A549 (cell line): ENCODE measurements at places on chromosomes 4 and X.
A peak's percentile ranks its signal among the peaks of the same experiment; 100 is the strongest.

GRCh38 chrX:72408885-72409284, 103.2 kb upstream of the CITED1 start:
- no peak for DNase-seq

DNA sequence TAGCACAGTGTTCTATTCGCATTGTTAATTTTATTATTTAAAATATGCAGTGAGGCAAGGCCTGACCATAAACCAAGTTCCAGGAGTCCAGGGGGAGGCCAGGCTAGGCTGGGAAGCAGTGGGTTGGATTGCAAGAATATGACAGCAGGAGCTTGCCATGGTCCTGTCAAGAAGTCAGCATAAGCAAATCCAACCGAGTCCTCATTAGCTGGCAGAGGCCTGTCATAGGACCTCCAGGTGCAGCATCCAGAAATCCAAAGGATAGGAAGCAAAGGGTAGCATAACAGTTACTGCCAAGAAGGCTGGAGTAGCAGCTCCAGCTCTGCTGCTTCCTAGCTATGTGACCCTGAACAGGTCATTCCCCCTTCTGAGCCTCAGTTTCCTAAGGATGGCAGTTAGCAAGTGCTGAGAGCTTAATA, 13.4 kb downstream of the PJA1 start:
- no peak for DNase-seq

DNA sequence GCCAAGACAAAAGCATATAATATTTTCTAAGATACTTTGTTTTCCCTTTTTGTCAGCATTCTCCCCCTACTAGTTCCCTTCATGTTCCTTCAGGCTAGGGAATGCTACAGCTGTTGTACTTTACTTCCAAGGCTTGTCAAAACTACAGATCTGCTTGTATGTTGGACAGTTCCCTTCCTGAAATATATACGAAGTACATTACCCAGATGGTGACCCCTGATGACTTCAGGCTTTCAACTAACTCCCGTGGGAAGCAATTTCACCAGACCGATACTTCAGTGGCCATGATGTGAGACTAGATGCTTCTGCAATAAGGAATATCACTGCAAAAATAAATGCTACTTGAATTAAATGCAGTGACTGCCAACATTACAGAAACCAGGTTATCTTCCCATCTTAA, 332.8 kb downstream of the SH2D1A start:
- DNase-seq, result no peak

DNA sequence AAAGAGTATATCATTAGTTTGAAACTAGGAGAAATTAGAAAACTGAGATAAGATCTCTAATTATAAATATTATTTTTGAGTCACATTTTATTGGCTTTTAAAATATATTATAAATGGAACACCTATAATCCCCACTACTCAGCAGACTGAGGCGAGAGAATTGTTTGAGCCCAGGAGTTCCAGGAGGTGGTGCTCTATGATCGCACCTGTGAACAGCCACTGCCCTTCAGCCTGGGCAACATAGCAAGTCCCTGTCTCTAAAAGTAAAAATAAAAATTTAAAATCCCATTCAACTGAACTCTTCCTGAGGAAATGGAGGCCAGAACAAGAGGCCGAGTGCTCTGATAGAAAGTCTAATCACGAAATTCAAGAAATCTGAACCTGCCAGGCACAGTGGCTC, 6.3 kb upstream of the C4orf36 start:
- peak; percentile 37 for DNase-seq

DNA sequence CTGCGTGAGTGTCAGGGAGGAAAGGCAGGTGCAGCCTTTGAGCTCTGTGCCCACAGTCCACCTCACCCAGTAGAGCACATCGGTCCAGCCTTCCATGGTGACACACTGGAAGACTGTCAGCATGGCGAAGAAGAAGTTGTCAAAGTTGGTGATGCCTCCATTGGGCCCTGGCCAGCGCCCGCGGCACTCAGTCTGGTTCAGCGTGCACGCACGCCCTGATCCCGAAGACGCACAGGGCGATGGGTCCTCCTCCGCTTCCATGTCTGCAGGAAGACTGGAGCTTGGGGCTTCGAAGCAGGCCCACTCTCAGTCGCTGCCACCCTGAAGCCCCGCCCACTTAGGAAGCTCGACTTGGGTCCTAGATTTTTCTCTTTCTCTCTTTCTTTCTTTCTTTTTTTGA, 5.0 kb downstream of the CACNA1F start:
- DNase-seq, result no peak

DNA sequence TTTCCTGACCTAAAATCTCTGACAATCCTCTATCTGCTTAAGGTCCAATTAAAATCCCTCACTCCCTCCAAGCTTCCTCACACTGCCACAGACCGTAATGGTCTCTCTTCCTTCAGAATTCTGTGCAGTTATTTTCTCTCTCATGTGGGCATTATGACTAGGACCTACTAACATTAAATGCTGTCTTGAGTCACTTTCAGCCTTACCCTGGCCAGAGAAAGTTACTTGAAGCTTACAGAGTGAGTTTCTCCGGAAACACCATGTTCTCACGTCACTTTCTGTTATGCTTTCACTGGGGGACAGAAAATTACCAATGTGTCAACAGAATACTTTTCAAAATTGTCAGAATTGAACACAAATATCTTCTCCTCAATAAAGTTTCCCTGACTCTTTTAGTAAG, 271.8 kb downstream of the INPP4B start:
- no peak for DNase-seq

- DNase-seq, result no peak
Measured at GRCh38 chr4:148415500-148415899, 26.7 kb downstream of the NR3C2 start.

DNA sequence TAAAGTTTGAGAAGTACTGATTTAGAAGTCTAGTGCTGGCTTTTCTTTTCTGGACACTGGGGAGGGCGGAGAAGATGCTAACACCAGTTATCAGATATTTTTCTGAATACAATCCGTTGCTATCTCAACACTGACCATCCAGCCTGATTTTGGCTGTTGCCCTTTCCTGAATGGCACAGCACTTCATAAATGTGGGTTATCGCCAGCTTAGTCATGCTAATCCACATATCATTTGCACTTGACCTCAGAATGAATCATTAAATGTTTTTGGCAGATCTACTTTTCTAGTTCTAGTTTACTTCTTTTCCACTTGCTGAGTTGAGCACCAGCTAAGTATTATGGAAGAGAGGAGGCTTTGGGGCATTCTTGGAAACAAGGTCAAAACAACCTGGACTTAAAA, 60.8 kb upstream of the ESX1 start:
- no peak for DNase-seq

- no peak for DNase-seq
Measured at GRCh38 chr4:178778496-178778895, 1336.3 kb upstream of the AGA start.

DNA sequence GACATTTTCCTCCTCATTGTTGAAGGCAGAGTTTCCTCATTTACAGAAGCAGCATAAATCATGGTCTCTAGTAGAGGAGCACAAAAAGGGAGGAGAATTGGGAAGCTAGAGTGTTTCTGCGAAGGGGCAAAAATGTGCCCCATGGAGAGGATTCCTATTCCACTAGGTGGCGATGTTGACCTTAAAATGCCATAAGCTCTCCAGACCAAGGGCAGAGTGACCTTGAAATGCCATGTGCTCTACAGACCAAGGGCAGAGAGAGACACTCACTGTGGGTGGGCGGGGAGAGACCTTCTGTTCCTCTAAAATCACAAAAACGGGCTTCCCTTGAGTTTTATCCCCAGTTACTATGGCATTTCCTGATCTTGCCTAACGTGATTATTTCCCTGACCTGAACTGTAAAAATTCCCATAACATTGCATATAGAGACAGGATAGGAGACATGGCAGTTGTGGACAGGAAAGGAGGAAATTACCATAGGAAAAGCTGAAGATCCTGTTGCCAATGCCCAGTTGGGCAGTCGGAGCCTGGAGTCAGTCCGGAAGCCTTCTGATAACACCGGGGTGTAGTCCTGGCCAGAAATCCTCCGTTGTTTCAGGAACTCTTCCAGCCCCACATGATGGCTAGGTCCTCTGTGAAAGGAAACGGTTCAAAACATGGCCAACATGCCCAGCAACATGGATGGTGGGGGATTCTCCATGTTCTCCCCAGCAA, 567.7 kb downstream of the MAGEB5 start:
- DNase-seq, result peak; percentile 40

DNA sequence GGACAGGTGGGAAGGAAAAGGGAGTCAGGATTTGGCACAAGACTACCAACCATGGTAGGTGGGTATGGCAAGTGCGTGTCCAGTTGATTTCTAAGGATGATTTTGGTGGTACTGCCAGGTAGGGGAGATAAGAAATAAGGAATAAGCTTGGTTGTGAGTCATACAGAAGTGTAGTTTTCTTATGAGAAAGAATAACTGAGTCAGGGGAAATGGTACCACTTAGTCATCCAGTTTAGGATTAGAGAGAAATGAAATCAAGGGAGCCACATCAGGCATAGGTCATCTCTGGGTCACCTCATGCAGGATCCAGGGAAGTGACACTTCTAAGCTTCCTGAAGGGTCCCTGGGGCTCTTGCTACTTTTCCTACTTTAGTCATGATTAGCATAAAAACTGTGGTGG, 107.1 kb upstream of the C1GALT1C1 start:
- DNase-seq, result peak; percentile 15

- DNase-seq, result no peak
Measured at GRCh38 chrX:27597508-27597907, 7.4 kb downstream of the DCAF8L2 start.

- no peak for DNase-seq
Measured at GRCh38 chr4:132710971-132711370, 438.1 kb upstream of the PCDH10 start.

- DNase-seq, result no peak
Measured at GRCh38 chr4:94613248-94613647, 144.5 kb upstream of the BMPR1B start.

GRCh38 chr4:137312257-137312656, 220.0 kb downstream of the PCDH18 start:
- DNase-seq, result no peak

- DNase-seq, result no peak
Measured at GRCh38 chrX:65750674-65751469, 83.4 kb downstream of the MSN start.

GRCh38 chr4:176090115-176090514, 24.5 kb downstream of the WDR17 start:
- DNase-seq, result no peak

GRCh38 chr4:168696280-168696679, 199.4 kb downstream of the PALLD start:
- no peak for DNase-seq

DNA sequence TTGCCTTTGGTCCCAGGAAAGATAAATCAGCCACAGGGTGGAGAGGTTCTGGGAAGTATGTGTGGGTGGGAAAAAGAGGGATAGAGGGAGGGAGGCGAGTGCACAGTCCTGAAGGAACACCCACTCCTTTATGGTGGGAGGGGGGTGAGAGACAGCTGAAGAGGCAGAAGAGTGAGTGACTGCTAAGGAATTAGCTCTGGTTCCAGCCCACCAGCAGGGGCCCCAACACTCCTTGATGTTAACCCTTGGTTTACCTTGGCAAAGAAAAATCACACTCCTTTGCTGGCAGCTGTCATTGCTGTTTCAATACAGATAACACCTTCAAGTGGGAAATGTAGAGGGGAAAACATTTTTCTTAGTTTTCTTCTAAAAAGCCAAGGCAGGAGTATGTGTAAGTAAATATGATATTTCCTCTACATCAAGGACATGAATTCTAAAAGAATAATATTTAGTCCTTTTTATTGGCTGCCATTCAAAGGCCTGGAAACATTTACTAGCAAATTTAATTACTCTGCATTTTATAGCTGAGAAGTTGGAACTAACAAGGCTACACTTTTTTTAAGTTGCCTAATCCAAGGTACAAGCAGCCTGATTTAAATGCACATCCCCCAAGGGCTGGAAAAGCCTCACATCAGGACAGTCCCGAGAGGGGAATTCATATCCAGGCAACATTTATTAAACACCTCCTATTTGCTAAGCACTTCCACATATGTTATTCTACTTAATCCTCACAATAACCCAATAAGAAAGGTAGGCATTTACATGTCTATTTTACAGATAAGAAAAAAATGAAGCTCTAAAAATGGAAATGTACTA, 81.7 kb downstream of the HS6ST2 start:
- DNase-seq, result no peak

DNA sequence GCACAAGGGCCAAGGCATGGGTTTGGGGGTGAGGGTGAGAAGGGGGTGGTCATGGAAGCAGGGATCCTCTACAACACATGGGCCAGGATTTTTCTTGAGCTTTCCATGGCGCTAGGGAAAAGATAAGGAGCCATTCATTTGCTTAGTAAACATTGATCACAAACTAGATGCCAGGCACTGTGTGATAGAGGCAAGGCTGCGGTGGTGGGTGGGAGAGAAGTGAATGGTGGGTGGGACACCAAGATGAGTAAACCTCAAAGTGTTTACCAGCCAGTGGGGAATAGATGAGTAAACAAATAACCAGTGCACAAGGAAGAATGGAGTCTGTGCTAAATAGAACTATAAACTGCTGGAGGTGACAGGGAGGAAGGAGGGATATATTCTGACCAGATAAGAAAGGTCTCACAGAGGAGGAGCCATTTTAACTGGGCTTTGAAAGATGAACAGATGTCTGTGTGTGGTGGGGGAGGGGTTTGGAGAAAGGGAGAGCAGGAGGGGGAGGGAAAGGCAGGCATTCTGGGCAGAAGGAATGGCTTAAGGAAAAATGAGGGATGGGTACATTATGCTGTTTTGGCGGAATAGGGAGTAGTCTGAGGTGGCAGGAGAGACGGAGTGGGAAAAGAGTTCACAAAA, 48.0 kb upstream of the LAS1L start:
- no peak for DNase-seq

DNA sequence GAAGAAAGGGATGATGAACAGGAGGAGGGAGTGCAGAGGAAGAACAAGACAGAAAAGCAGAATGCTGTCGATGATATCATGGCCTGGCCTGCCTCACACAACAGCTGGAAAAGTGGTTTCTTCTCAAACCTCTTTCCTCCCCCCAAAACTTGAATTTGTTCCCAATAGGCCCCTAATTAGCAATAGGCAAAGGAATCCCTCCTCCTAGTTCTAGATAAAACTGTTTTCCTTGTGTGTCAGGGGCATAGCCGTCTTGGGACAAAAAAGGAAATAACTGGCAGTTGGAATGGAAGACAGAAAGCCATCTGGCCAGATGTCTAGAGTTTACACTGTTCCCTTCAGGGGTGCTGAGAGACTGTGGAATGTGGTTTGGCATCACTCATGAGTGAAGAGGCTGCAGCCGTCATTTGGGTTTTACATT, 177.8 kb upstream of the C1QTNF7 start:
- no peak for DNase-seq

DNA sequence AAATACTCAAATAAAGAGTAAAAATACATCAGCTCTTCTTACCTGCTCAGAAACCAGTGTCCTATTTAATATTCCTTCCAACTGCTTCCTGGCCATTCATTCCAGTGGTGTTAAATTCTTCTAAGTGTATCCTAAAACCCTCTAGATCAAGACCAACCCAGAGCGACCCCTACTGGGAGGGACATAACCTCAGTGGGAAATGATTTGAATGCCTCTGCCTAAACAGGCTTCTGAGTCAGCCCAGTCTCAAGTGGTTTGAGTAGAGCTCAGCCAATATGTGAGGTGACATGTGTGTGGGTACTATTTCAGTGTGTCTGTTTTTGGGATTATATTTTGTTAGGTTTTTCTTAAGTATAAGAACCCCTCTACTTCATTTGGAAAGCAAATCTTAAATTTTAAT, 133.6 kb upstream of the ARHGEF9 start:
- DNase-seq, result peak; percentile 17

GRCh38 chrX:13775837-13776236, 41.1 kb downstream of the GPM6B start:
- DNase-seq, result no peak
